Activated CD4-positive, alpha-beta T cell treated with anti-CD3 and anti-CD28 coated beads, Interleukin-2, amount 10 ng/mL, durations not matched to agents 24 days and 14 days (primary cell): ENCODE measurements at places on chromosomes 7 and 10.

GRCh38 chr7:7347045-7347444 is 164.7 kb downstream of the C1GALT1 start:
- no peak for DNase-seq
- no peaks in the 10 kb centered on the region for H3K4me1 ChIP-seq
- H3K27me3 ChIP-seq, result peaks cover 23% of the 10 kb centered on the region
- no peak overlapping the region for H3K4me3 ChIP-seq
- H3K36me3 ChIP-seq, result no peaks in the 10 kb centered on the region

DNA sequence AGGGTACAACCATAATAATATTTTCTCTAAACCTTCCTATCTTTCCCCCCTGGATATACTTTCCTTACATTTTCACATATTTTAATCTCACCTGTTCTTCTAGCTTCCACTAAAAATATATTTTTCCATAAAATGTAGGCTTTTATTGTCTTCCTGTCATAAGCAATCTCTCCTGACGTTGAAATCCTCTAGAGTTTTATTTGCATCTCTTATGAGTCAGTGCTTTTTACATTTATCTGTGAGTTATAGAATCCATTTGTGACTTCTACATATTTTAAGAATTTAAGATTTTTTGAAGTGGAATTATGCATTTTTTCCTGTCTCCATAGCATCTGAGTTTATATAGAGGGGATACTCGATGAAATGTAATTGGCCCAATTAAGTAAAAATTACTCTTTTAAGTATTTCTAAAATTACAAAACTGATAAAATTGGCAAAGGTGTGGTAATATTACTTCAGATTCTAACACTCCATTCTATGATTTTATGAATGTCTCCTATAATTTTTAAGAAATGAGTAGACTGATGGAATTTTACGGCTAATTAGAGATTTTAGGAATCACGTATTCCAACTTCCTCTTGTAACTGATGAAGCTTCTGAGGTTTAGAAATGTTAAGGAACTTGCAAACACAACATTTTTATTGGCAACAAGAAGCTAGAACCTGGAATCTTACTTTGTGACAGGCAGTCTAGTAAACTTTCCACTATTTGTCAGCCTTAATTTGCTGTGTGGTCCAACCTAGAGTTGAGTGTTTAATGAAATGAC is 422.9 kb upstream of the SEMA3A start:
- no peak for DNase-seq
- H3K27ac ChIP-seq, result no peak overlapping the region
- H3K4me3 ChIP-seq, result no peak overlapping the region
- no peaks in the 10 kb centered on the region for H3K4me1 ChIP-seq
- no peaks in the 10 kb centered on the region for H3K27me3 ChIP-seq

DNA sequence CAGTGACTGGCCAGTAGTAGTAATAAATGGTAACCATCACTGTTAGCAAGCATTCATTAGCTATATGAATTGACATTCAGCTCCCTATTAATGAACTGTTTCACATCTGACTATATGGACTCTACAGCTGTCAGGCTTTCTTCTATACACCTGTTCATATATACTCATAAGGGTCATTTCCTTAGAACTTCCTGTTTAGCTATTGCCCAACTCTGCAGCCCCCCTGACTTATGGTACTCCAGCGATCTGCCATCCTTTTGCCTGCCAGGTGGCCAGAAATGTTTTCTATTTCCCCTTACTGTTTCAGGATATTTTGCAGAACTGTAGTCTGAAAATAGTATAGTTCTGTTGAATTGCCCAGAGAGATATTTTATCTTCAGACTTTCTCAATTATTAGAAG is 56.6 kb downstream of the TASOR2 start:
- DNase-seq, result no peak
- no peaks in the 10 kb centered on the region for H3K27me3 ChIP-seq
- peaks cover 50% of the 10 kb centered on the region for H3K36me3 ChIP-seq
- no peak overlapping the region for H3K27ac ChIP-seq
- peaks cover 7% of the 10 kb centered on the region for H3K4me1 ChIP-seq

- peaks cover 15% of the 10 kb centered on the region for H3K4me1 ChIP-seq
- no peak overlapping the region for H3K27ac ChIP-seq
- DNase-seq, result no peak
- peaks cover 3% of the 10 kb centered on the region for H3K27me3 ChIP-seq
- H3K36me3 ChIP-seq, result no peaks in the 10 kb centered on the region
- no peak overlapping the region for H3K4me3 ChIP-seq
These were observed 10.3 kb upstream of the H2AZ2 start for GRCh38 chr7:44858161-44858560.

GRCh38 chr7:120467676-120468075 is 194.7 kb downstream of the KCND2 start:
- H3K4me1 ChIP-seq, result no peaks in the 10 kb centered on the region
- H3K4me3 ChIP-seq, result no peak overlapping the region
- no peaks in the 10 kb centered on the region for H3K27me3 ChIP-seq
- DNase-seq, result no peak

DNA sequence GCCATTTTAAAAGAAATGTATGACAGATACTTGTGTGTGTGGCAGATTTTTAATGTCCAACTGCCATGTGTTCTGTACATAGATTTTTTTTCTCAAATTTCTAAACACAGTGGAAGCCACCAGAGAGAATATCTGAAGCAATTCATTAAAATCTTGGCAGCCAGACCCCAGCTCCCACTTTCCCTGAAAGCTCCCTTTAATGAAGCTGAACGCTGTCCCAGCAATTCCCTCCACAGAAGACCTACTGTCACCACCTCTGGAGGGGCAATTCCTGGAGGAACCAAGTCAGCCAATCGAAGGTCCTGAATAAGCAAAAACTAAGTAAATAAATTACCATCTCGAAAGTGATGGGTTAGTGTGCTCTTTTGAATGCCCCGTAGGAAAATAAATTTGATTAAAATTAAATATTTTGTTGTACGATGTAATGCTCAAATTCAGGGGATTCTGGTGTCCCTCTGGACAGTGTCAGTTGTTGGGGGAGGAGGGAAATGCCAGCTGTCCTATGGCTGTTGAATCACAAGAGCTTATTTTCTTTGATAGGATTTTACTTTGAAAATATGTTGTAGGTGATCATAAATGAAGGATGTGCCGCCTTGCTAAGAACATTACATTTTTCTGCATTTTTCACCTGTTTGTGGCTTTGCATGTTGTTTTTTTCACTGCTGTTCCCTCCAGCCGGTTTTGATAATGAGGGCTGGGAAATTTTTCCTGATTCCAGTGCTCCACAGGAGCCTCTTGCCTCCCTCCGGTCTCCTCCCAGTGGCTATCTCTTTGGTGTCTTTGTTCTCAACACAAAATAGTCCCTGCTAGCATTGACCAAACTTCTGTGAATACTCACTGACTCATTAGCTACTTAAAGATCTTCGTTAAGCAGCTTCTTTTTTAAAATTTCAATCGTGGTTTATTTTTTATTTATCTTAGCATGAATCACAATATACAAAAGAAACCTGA is 9.2 kb upstream of the GSAP start:
- no peaks in the 10 kb centered on the region for H3K36me3 ChIP-seq
- H3K4me3 ChIP-seq, result no peak overlapping the region
- peaks cover 9% of the 10 kb centered on the region for H3K27me3 ChIP-seq

- H3K4me3 ChIP-seq, result peak overlapping the region; percentile 56
- DNase-seq, result peak; percentile 74
- H3K27ac ChIP-seq, result peak overlapping the region; percentile 56
- H3K27me3 ChIP-seq, result peaks cover 3% of the 10 kb centered on the region
- no peaks in the 10 kb centered on the region for H3K36me3 ChIP-seq
- peaks cover 24% of the 10 kb centered on the region for H3K4me1 ChIP-seq
These were observed 4.2 kb upstream of the RPEL1 start for GRCh38 chr10:103241262-103242011.

DNA sequence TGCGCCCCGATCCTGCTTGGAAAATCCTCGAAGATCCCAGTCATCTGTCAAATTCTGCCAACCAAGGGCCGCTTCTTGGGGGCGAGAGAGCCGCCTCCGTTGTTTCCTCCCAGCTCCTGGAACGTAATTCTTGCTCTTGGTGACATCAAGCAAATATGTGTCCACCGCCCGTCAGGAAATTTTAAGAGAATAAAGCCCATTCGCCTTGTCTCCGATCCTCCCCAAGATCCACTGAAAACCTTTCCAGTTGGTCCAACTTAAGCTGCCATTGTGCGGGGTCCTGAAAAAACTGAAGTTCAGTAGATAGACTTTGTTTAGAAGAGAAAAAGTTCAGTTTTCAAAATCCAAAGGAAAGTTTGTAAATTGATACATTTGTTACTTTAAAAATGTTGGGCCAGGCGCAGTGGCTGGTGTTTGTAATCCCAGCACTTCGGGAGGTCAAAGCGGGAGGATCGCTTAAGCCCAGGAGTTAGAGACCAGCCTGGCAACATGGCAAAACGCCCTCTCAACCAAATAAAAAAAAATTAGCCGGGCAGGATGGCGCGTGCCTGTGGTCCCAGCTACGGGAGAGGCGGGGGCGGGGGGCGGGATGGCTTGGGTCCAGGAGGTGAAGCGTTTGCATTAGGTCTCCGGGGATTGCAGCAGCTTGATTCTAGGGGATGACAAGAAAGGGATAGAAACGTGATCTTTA is 1.0 kb upstream of the ZNF800 start:
- no peak for DNase-seq
- peak overlapping the region; percentile 94 for H3K27ac ChIP-seq
- peak overlapping the region; percentile 97 for H3K4me3 ChIP-seq
- peaks cover 43% of the 10 kb centered on the region for H3K4me1 ChIP-seq
- peaks cover 32% of the 10 kb centered on the region for H3K36me3 ChIP-seq
- peaks cover 4% of the 10 kb centered on the region for H3K27me3 ChIP-seq

GRCh38 chr7:39421661-39422060 is 144.5 kb upstream of the YAE1 start:
- no peaks in the 10 kb centered on the region for H3K4me1 ChIP-seq
- no peak overlapping the region for H3K27ac ChIP-seq
- no peak for DNase-seq
- H3K4me3 ChIP-seq, result no peak overlapping the region
- H3K27me3 ChIP-seq, result peaks cover 21% of the 10 kb centered on the region

DNA sequence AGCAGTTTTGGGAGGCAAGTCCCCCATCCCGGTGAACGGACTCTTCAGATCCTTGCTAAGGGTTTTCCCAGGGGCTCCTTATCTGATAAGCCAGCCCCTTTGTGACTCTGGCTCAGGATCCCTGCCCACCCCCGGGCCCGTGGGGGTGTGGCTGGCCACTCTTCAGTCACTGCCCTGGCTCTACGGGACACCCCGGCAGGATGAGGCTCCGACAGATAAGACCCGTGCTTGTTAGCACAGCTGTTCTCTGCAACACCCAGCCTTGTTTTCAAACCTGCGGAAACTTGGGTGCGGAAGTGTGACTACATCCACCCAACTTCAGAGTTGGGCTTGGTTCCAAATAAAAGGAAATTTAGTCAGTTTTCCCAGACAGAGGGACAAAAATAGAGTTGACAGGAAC is 66.7 kb upstream of the PODXL start:
- peaks cover 1% of the 10 kb centered on the region for H3K27me3 ChIP-seq
- H3K4me3 ChIP-seq, result no peak overlapping the region
- no peak overlapping the region for H3K27ac ChIP-seq
- no peaks in the 10 kb centered on the region for H3K4me1 ChIP-seq

DNA sequence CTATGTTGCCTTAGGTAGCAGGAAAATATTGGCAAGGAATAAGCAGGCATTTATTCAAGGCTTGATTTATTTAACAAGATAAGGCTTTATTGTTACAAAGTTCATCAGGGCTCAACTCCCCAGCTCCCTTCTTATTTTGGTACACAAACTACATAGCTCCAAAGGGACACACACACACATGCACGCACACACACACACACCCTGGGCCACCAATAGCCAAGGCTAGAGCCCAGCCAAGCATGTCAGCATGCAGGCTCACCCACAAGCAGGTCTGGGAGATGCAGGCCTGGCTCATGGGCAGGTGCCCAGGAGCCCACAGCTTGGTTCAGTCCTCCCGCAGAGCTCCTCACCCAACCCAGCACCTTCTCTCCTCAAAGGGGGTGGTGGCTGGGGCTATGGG is 23.4 kb downstream of the LEP start:
- no peak overlapping the region for H3K4me3 ChIP-seq
- H3K36me3 ChIP-seq, result no peaks in the 10 kb centered on the region
- H3K4me1 ChIP-seq, result no peaks in the 10 kb centered on the region
- H3K27me3 ChIP-seq, result peaks cover 18% of the 10 kb centered on the region

DNA sequence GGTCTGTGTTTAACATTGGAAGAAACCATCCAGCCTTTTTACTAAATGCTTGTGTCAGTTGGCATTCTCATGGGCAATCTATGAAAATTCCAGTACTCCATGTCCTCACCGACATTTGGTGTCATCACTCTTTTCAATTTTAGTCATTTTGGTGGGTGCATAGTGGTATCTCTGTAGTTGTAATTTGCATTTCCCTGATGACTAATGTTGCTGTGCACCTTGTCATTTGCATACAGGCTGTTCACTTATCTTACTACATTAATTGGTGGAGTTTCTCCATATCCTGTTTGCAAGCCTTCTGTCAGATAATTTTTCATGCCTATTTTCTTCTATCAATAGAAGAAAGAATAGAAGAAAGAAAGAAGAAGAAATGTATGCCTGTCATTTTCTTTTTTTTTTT is 73.7 kb downstream of the PLPP4 start:
- H3K36me3 ChIP-seq, result no peaks in the 10 kb centered on the region
- no peak overlapping the region for H3K27ac ChIP-seq
- no peaks in the 10 kb centered on the region for H3K4me1 ChIP-seq
- no peak for DNase-seq

- H3K4me1 ChIP-seq, result no peaks in the 10 kb centered on the region
- H3K4me3 ChIP-seq, result no peak overlapping the region
- no peaks in the 10 kb centered on the region for H3K36me3 ChIP-seq
- no peaks in the 10 kb centered on the region for H3K27me3 ChIP-seq
These were observed 951.6 kb downstream of the ANKRD7 start for GRCh38 chr7:119175911-119176627.

- H3K27me3 ChIP-seq, result no peaks in the 10 kb centered on the region
- H3K27ac ChIP-seq, result no peak overlapping the region
- no peaks in the 10 kb centered on the region for H3K4me1 ChIP-seq
- no peak overlapping the region for H3K4me3 ChIP-seq
- peaks cover 13% of the 10 kb centered on the region for H3K36me3 ChIP-seq
These were observed 245.1 kb downstream of the CHCHD3 start for GRCh38 chr7:132836746-132837145.

DNA sequence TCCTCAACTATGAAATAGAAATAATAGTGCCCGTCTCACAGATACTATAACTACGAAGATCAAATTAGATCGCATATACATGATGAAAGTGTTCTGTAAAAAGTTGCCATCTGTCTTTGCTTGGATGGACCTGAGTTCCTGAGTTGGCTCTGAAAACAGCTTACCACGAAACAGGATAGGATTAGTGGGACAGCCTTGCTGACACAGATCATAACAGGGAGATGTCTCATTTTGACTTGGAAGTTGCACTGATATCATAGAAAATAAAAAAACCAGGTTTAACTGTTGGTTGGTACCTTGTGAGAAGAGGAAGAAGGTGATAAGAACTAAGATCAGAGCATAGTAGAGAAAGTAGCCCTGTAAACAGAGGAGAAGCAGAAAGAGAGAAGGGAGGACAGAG is 79.3 kb upstream of the AGBL3 start:
- H3K4me3 ChIP-seq, result no peak overlapping the region
- no peak overlapping the region for H3K27ac ChIP-seq
- H3K36me3 ChIP-seq, result no peaks in the 10 kb centered on the region
- peaks cover 12% of the 10 kb centered on the region for H3K4me1 ChIP-seq

- no peak overlapping the region for H3K4me3 ChIP-seq
- no peak for DNase-seq
- H3K4me1 ChIP-seq, result peaks cover 15% of the 10 kb centered on the region
- peak overlapping the region; percentile 76 for H3K27ac ChIP-seq
- H3K27me3 ChIP-seq, result no peaks in the 10 kb centered on the region
These were observed 10.7 kb downstream of the HBP1 start for GRCh38 chr7:107179326-107180164.
